Activated CD4-positive, CD25-positive, alpha-beta regulatory T cell treated with anti-CD3 and anti-CD28 coated beads, Interleukin-2, amount 50 U/mL, for 24 hours (primary cell): ENCODE measurements at places on chromosomes 12 and 14.

DNA sequence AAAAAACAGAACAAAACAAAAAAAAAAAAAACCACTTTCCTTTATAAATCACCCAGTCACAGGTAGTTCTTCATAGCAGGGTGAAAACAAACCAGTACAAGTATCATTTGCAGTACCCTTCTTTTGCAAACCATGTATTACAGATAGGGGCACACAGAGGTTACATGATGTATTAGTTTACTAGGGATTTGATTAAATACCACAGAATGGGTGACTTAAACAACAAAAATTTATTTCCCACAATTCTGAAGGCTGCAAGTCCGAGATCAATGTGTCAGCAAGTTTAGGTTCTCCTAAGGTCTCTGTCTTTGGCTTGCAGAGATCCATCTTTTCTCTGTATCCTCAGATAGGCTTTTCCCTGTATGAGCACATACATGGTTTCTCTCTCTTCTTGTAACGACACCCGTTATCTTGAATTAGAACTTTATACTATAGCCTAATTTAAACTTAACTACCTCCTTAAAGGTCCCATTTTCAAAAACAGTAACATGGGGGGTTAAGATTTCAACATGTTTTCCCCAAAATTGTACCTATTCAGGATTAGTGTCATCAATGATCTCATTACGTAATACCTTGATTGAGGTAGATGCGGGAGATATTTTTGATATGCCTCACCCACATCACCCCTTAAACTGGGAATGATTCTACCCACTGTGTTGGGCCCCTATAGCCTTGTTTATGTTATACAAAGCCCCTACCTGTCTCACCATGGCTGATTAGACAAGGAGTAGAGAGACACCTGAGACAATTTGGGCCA is 3.5 kb upstream of the CEP128 start:
- ATAC-seq, result no peak

DNA sequence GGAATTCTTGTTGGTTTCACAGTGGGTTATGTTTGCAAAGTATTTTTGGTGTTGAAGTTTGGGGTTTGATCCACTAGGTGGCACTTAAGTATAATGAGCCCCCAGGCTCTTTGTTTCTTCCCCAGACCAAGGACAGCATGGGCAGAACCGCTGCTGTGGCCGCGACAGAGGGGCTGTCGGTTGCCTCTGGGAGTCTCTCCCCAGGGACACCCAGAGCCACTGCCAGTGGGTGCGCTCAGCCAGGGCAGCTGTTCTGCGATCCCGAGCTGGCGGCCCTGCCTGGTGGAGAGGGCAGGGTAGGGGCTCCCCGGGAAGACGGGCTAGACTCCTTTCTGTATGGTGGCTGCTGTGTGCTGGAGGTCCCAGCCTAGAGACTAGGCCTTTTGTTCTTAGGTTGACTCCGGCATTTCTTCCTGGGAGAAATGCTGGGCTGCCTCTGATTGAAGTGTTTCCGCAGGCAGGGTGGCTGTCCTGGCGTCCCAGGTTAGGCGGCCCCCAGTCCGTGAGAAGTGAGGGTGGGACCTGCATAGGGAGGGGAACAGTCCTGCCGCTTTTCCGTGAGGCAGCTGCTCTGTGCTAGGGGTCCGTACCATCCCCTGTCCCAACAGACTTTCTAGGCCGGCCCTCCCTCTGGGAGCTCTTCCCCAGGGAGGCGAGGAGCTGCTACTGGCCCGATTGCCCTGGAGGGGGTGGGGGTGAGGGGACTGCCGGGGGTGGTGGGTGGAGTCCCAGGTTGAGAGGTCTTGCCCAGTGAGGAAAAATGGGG is 253.1 kb upstream of the PELI2 start:
- no peak for ATAC-seq

DNA sequence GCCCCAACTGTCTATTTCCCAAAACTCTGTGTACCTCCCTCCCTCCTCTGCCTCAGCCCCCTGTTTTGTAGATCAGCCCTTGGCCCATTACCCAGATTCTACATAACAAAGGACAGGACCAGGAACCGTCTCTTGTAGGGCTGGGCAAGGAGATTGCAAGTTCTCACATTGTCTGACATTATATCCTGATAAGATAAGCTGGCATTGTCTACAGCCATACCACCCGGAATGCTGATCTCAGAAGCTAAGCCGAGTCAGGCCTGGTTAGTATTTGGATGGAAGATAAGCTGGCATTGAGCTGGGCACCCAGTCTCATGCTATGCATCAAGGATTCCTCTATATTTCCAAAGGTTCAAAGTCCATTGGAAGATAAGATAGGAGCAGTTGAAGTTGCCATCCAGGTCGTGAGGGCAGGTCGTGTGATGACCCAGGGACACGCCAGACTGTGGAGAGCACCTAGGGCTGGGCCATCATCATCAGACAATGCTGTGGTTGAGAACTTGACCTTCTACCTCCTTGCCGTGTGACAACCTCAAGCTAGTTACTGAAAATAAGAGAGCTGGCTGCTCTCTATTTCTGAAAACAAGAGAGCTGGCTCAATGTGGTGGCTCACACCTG is 29.5 kb downstream of the PHETA1 start:
- ATAC-seq, result no peak

DNA sequence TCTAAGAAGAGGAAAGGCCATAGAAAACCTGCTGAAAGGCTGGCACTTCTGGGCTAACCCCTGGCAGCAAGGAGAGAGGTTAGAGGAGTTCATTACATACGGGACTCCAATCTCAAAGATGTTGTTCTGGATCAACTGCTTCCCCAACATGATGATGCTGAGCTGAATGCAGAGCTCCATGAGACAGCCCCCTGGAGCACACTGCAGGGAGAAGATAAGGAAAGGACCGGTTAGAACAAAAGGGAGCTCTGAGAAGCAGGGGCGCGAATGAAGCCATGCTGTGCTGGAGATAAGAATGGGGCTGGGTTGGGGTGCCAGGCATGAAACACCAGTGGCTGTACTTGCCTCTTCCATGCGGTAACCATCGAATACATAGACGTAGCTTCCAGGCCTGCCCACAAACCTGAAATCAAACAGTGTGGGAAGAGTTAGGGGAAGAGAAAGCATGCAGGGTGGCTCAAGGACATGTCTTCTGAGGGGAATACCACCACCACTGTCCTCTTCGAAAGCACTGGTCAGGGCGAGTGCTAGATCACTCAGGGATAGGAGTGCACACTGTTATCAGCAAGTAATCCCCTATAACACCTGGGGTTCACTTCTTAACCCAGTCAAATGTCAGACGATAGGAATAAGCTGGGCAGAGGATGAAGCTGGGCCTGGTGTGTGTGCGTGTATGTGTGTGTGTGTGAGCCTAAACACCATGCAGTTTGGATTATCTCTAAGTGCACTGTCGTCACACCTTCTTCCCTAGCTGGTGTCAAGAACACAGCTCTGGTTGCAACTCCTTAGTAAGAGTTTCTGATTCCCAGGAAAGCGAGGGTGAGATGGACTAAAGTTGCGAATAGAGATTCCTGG is 180.9 kb downstream of the NTF3 start:
- ATAC-seq, result no peak

DNA sequence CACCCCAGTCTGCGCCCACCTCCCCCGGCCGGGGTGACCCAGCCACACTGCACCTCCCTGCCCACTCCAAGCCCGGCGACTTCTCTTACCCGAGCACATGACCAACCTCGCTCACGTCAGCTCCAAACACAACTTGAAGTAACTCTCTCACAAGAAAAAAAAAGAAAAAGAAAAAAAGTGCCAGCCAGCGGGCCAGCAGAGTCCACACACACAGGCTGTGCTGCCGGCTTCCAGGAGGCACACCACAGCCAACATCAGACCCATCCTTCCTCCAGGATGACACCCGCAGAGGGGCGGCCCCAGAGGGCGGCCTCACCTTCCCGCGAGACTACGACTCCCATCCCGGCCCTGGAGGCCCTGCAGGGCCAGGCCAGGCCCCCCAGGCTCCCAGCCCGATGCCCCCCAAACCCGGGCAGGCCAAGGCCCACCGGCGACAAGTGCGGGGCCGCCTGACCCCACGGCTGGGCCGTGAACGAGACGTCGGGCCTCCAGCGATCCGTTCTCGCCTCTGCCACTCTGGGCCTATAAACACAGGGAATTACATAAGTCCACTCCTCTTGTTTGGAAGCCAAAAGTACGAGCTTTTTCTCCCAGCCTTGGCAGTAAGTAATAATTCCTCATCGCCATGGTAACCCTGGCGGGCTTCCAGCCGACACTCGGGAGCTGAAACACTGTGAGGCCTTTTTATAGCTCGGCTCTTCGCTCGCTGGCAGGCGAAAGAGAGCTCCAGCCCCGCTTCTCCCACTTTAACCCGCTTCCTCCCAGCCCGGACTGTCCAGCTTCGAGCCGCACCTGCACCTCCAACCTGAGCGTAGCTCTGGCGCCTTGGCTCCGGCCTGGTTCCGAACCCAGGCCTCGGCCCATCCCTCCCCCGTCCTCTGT is 49.1 kb downstream of the NCOR2 start:
- no peak for ATAC-seq

GRCh38 chr14:74618078-74618952 is 6.3 kb upstream of the LTBP2 start:
- ATAC-seq, result peak; percentile 86
